ENCODE measurements at places on chromosomes 16 and 17.

DNA sequence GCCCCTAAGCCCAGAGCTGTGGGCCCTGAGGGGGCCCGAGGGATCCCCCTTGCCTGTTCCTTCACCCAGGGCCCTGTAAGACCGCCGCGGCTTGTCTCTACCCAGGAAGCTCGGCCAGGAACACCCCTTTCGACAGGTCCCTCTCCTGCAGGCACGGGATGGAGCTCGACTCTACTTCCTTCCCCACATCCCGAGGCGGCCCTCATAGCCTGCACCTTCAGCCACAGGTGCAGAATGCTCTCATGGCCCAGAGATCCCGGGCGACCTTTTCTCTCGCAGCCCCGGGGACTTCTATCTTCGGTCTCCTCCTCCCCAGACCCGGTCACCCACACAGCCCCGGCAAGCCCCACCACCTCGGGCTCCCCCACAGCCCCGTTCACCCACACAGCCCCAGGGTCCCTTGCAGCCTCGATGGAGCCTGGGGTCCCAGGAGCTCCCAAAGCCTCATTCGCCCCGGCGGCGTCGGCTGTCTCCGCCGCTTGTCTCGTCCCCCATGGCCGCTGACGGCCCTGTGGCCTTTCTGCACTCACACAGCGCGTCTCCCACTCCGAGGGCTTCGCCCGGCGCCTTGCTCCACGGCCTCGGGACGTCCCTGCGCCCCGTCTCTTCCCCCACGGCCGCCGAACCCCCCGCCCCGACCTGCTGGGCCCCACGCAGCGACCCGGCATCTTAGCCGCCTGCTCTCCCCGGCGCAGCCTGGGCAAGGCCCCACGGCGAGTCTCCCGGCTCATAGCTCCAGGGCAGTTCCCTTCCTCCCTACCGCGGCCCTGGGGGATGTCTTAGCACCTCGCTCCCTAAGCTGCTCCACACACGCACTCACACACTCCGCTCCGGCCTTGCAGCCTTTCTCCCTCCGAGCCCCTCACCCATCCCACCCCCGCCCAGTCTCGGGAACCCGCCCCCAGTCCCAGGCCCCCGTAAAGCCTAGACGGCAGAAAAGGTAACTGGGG, 650 bp downstream of the KIAA0753 start:
- peak; percentile 53 for DNase-seq

- no peak for DNase-seq
These were observed 499.9 kb upstream of the ZFHX3 start for GRCh38 chr16:73547552-73548403.

DNA sequence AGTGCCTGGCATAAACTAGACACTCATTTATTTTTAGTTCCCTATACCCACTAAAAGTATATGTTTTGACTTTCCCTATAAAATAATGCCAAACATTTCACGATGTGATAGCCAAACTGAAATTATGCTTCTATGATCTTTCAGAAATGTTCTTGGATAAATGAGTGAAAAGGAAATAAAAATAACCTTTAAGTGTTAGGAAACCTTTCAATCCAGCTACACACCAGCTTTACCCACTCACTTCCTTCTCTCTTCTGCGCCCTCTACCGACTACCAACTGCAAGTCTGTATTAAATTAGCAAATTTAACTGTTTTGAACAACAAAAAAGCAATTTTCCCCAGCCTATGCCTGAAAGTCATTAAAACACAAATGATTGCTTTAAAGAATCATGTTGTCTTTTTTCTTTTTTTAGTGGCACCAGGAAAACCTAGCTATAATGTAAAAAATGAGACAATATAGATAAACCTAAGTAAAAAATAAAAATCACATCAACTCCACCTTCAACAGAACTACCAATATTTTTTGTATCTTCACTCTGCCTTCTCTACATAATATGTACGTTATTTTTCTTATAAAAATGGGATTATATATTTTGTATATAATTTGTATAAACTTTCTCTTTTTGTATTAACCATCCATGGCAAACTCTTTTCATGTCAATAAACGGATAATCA, 13.2 kb upstream of the TMEM100 start:
- DNase-seq, result peak; percentile 65

DNA sequence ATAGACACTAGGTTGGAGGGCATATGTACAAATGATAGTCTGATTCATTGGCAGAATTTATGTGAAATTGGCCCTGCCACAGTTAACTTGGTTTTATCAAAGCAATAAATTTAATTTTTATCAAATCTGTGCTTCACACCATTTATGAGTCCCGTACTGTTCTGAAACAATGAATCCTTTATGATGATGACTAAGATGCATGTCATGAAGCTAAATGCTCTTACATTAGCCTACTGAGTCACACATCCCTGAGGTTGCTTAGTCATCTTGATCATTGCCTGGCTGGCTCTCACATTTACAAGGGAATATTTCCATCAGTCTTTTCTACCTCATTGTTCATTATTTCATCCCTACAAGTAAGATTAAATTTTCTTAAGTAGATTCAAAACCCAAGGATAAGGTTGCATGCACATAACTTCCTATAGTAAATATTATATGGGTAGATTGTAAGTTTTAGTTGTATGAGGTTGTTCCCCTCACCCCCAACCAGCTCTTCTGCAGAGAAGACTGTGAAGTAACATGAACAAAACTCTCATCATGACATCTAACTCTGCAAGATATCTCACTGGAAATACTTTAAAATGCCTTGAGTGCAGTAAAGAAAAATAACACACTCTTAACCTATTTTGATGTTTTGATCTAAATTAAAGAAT, 170.7 kb downstream of the CYB561 start:
- no peak for DNase-seq

DNA sequence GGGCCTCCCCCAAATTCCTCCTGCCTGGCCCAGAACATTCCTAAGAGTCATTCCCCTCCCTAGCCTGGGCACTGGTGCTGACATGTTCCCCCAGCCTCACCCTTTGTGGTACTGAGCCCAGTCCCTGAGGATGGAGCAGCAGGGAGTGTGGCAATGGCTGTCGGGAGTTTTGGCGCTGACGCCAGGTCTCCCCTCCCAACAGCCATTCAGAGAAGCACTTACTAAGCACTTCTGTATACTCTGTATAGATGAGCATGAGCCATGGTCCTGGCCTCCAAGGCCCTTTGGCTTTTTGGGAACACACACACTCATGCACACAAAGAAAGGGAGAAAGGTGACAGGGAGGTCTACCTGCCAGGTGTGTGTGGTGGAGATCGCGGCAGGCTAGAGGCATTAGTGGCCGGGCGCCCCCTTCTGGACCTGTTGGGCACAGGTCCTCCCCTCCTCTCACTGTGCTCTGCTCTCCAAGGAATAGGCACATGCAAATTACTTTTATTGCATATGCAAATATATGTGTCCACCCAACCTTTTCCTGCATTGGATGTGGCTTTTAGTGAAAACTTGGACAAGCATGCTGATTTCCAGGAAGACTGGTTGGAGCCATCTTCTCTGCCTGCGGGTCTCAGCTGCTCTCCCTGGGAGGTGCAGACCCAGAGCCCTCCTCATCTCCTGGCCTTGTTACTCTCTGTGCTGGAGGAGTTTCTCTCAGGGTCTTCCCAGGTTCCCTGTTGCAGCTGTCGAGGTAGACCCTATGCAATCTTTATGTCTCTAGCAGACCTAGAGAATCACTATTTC, 17.4 kb upstream of the C17orf107 start:
- DNase-seq, result peak; percentile 65

- DNase-seq, result no peak
These were observed 895 bp downstream of the UTS2R start for GRCh38 chr17:82372249-82373071.

DNA sequence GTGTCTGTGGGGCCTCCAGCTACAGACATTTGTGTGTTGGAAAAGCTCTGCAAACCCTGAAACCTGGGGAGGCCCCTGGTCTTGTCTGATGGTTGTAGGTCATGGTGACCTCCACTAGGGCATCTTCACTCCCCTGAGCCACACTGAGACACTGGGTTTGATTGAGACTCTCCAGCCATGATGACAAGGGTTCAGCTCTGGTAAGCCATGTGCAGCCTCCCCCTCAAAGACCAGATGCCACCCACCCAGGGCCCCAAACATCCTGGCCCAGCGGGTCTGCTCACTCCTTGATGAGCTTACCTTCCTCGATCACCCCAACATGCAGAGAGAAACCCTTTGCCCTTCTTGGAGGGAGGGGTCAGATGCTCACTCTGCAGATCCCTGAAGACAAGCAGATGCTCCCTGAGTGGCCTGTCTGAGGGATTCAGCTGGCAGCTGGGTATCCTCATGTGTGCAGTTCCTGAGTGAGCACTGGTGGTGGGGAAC, 101.6 kb downstream of the METRNL start:
- DNase-seq, result peak; percentile 35

GRCh38 chr17:58184308-58184985, 8.1 kb upstream of the EPX start:
- no peak for DNase-seq

- no peak for DNase-seq
These were observed 9.3 kb downstream of the TACO1 start for GRCh38 chr17:63609816-63610573.

- DNase-seq, result no peak
These were observed 13.4 kb downstream of the MSI2 start for GRCh38 chr17:57269598-57270255.

DNA sequence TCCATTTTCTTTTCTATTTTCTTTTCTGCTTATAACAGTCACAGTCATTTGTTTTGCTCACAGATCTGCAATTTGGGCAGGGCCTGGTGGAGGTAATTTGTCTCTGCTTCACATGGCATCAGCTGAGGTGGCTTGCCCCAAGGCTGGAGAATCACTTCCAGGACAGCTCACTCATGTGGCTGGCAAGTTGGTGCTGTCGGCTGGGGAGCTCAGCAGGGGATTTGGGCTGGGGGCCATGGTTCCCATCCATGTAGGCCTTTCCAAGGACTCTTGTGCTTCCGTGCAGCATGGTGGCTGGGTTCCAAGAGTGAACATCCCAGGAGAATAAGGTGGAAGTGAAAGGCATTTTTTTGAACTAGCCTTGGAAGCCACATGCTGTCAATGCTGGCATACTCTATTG, 85.7 kb downstream of the MGAT5B start:
- no peak for DNase-seq

DNA sequence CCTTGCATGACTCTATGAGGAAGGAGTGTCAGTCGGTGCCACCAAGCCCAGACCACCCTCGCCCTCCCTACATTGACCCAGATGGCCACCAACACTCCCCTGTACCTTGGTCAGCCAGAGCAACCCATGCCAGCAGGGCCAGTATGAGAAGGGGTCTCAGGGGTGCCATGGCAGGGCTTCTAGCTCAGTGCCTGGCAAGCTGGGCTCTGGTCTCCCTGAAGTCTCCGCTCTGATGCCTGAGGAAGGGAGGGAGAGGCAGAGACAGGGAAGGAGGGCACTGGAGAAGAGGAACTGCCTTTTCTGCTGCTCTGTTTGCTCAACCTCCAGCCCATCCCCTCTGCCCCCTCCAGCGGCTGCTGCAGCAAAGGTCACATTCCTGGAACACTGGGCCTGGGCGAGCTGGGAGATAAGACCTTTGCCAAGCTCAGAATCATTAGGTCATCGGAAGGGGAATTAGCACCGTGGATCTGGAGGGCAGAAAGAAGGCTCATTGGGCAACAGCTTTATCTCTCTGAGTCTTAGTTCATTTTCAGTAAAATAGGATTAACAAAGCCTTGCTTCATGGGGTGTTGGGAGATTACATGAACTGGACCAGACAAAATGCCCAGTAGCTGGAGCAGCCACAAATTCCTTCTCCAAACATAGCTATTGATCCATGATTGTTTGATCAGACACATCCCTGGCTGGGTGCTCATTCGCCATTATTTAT, at the start of gene VTN:
Gene VTN (minus strand): TSS at position 273 of the 709 bp plus-strand sequence. CDS start 104 bp downstream, at position 169.
- DNase-seq, result no peak

DNA sequence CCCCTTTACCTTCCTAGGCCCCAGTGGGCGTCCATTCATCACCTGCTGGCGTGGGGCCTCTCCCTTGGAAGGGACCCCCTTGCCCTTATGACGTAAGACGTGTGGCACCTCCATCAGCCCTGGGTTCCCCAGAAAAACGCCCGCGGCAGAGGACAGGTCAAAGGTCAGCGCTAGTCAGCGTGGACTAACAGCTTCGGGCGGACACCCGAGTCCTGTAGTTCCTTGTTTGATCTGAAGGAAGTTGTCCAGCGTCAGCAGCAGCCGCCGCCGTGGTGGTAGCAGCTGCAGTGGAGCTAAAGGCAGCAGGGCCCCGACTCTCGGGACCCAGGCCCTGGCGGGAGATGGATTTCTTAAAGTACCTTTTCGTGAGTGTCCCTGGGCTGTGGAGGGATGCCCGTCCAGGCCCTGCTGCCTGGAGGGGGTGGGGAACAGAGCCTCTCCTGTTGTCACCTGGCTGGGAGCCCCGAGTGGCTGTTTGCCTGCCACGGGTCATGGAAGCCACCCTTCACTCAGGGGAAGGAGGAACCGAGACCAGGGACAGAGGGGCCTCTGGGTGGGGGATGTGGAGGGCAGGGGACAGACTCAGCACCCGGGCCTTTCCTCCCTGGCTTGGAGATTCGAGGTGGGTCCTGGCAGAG, 123.6 kb downstream of the OR1D5 start:
- peak; percentile 37 for DNase-seq

GRCh38 chr16:19883296-19883965, 1.2 kb downstream of the GPRC5B start:
- DNase-seq, result no peak

GRCh38 chr17:19322861-19323260, 39.7 kb downstream of the B9D1 start:
- DNase-seq, result no peak

DNA sequence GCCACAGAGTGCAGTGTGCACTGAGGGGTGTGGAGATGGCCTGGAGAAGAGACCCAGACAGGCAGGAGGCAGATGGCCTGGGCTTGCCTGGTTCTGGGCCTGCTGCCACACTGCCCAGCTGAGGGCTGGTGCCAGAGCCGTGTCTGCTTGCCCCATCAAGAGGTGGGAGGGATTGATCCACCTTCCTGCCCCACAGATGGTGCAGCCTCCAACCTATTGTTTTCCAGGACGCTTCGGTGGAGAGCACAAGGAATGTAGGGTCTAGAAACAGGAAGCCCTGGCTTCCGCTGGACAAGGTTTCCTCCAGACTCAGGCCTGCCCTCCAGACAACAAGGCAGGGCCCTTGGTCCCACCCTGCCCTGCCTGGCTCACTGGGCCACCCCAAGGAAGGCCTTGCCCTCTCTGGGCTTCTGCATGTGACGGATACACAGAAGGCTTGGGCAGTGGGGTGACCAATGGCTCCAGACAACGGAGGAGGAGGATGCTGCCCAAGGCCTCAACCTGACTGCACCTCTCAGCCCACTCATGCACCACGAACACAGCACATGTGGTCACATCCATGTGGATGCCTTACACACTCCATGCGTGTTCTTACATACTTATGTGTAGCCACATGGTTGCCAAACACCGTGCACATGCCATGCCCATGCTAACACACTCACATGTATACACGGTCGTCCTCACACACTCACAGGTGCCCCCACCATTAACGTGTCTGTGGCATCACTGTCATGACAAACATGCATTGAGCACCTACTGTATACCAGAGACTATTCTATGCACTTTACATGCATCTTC, 6.5 kb upstream of the CDH5 start:
- no peak for DNase-seq

Data from OCI-LY7 (cell line).